Epithelial cell of esophagus (primary cell): ENCODE measurements at places on chromosomes 2 and 18.
A peak's percentile ranks its signal among the peaks of the same experiment; 100 is the strongest.

- no peak for DNase-seq
Observed at GRCh38 chr2:157899125-157899839, 23.2 kb upstream of the ACVR1 start.

- DNase-seq, result no peak
Observed at GRCh38 chr2:241788135-241788534, 11.5 kb downstream of the GAL3ST2 start.

DNA sequence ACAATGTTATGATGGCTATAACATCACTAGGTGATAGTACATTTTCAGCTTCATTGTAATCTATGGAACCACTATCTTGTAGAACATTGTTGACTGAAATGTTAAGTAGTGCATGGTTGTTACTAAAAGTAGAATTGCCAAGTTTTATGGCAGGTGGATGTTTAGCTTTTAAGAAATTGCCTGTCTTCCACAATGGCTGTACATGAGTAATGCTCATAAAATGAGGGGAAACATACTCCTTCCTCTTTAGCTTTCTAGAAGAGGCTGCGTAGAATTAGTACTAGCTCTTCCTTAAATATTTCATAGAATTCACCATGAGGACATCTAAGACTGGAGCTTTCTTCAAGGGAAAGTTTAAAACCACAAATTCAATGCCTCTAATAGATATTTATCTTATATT lies 161.0 kb downstream of the TPGS2 start:
- DNase-seq, result no peak

DNA sequence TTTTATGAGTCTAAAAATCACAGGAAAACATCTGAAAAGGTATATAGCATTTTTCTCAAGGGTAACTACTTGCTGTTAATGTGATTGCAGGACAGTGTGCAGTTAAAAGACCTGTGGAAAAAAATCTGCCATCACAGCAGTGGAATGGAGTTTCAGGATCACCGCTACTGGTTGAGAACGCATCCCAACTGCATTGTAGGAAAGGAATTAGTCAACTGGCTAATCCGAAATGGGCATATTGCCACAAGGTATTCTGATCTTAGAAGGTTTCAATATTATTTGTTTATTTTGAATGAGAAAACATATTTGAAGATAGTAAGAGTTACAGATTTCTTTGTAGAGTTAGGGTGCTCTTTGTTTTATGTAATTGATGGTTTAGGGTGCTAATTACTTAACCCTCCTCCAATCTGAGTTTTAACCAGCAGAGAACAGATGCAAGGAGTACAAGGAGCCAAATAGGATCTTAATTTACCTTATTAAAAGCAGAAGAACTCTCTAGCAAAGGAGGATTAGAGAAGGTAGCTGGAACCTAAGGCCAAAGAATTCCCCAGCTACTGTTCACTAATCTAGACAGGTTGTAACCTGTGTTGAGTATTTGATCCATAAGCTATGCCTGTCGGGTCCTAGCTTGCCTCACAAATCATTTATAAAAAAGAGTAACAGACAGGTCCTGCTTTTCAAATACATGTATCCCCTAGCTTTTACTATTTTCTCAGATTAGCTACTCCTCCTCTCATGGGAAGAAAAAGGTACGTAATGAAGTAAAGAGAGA lies 35.0 kb downstream of the PIKFYVE start:
- DNase-seq, result peak; percentile 87

DNA sequence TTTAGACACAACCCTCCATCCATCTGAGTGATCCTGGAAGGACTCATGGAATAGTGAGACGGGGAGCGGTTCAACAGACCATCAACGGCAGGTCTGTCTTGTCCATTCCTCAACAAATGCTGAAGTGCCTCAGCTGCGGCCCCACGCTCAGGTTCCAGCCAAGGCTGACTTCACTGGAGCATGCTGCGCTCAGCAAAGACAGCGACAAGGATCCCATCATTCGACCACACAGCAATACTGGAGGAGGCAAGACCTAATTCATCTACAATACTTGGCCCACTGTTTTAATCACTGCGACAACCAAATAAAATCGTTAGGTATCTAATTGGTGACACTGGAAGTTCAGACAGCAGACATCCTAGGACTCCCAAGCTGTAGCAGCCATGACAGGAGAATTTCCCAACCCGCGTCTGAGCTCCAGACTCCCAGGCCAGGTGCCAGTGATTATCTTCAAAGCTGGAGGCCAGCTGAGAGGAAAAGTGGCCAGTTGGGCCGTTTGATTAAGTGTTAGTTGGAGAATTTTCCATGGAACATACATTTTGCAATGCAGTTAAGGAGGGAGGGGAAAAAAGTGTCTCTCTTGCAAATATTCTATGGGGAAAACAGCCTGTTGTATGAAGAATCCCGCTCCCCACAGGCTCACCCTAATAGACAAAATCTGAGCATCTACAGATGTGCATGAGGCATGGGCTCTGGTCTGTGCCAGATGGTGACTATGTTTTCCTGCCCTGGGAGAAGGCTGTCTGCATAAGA lies 92.5 kb upstream of the SLC35G4 start:
- no peak for DNase-seq

DNA sequence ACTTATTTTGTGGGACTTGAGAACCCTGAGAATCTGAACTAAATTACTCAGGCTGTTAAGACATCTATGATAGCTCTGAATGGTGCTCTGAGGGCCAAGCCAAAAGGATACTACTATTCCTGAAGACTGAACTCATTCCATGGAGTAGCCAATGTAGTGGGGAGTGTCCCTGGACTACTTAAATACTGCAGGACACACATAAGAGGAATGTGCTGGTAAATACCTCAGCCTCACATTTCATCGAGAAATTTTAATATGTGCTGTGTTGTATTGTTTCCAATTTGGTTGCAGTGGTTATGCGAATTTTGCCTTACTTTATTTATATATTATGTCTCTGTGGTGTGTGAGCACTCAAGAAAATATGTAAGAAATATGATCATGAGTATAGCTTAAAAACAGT lies 264.4 kb upstream of the FIGN start:
- no peak for DNase-seq

- peak; percentile 55 for DNase-seq
Observed at GRCh38 chr18:44909191-44909719, 228.6 kb downstream of the SETBP1 start.

DNA sequence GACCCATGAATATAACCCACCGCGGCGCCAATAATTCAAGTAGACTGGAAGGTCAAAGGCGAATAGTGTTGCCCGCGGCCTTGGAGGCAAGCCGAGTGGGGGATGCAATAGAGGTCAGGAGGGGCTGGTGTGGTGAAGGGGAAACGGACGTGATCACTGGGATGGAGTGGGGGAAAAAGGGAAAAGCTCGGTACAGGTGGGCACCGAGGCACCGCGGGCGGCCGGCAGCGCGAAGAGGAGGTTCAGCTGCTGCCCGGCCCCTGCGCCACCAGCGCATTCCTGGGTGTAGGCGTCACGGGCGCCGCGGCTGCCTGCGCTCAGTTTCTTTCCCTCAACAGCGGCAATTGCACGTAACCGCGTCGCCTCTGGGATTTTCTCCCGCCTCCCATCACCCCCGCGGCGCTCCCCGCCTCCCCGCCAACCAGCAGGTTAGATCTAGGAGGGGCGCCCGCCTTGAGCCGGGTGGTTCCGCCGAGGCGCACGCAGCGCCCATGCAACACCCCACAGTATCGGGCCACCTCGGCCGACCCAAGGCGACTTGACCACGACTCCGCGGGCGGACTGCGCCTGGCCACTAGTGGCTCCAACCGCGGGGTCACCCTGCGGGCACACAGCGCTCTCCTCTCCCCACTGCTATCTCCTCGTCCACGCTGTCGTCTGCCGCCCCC lies 1.5 kb downstream of the RND3 start:
- DNase-seq, result peak; percentile 80

GRCh38 chr2:155905657-155906056 lies 426.9 kb downstream of the NR4A2 start:
- DNase-seq, result no peak

- no peak for DNase-seq
Observed at GRCh38 chr2:9299161-9300100, 92.8 kb downstream of the ASAP2 start.

DNA sequence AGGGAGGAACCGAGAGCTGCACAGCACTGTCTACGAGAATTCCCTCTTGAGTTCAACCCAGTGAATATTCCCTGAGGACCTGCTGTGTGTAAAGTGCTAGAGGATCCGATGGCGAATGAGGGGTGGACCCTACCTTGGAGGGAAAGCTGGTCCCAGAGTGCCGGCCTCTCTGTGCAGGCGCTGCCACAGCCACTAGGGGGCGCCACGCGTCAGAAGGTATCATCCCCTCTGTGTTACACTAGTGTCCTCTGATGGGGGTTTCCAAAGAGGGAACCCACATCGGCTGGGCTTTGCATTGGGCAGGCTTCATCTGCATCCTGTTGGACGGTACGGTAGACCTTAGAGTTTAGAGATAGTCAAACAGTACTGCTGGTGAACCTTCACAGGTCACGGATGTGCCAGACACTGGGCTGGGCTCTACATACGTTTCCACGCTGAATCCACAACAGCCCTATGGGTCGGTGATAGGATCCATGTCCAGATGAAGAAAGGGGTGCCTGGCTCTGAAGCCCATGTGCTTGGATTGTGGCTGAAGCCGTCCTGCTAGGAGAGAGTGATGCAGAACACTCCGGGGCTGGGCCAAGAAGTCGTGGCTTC lies 39.0 kb downstream of the COA5 start:
- DNase-seq, result peak; percentile 22

GRCh38 chr2:204061241-204061640 lies 124.7 kb downstream of the ICOS start:
- DNase-seq, result no peak

DNA sequence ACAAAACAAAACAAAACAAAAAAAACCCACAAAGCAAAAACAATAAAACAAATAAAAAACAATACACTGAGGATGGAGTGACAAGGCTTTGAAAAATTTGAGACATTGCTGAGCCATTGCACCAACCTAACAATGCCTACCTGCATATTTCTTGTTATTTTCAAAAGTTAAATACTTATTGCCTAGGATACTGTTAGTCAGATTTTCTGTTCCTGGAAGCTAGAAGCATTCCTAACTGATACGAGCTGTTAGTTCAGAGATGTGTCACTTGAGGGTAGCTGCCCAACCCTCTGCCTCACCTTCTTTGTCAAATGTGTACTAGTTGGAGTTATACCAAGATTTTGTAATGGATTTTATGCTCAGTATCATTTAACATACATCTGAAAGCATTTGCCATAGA lies 187.2 kb downstream of the TXNL1 start:
- DNase-seq, result peak; percentile 75

DNA sequence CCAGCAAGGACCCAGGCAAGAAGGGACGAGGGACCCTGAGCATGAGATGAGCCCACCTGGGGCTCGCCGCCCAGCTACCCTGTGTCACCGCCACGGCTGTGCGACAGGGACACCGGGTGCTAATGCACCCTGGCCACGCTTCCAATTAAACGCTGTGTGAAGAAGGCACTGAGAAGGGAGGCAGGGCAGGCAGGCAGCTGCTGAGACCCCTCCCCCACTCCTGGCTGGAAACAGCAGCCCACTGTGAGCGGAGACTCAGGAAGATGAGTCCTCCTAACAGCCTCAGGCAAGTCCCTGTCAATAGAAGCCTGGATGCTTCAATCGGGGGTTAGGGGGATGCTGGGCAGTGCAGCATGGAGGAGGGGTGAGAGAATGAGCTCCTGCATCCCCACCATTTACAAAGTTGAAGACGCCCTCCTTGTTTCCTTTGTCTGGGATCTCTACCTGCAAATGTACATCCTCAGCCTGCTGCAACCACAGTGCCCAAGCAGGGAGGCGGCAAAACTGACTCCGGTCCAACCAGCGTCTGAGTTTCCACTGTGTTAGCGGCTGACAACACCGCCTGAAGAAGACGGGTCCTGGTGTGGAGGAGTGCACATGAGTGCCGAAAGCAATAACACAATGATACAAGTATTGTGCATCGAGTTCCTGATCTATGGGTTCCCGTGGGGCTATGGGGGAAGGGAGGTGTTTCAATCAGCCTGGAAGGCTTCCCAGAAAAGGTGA lies 12.8 kb downstream of the TMEM163 start:
- DNase-seq, result no peak

DNA sequence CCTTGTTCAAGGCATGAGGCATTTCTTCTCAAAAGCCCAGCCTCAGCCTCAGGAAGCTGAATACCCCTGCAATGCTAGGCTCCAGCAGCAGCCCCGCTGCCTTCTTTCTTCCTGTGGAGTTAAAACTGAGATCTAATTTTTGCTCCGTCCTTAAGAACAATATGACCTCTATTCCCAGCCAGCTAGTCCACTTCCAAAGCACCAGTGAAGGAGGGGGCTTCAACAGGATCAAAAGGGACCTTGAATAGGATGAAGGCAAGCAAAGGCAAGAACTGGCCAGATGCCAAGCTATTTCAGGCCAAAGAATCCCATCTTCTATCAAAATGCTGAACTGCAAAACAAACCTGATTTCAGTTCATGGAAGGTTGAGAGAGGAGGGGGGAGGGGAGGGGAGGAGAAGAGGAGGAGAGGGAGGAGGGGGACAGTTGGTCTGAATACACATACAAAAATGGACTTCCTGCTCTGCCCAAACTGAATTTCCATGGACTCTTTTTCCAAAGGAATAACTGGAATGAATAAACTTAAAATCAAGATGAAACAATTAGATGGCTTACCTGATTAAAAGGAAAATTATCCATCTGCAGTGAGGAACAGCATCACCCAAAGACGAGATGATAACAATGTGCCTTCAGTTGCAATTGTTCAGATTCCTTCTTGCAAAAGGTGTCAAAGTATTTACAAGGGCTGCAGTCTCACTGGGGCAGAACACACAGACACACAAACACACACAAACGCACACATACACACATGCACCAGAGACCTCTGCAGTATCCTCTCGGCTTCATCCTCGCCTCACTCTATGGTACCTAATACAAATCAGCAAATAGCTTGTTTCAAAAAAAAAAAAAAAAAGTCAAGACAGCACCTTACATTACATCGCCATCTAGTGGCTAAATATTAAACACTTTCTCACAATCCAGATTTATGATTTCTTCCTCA lies at the start of gene SCN1A:
Gene SCN1A (minus strand): TSS at position 804 of the 939 bp plus-strand sequence. CDS start 54,399 bp downstream, outside the sequence.
- DNase-seq, result peak; percentile 51

- no peak for DNase-seq
Observed at GRCh38 chr2:68762665-68763064, 28.1 kb downstream of the ARHGAP25 start.

- DNase-seq, result no peak
Observed at GRCh38 chr2:233079953-233080835, 20.1 kb downstream of the INPP5D start.

DNA sequence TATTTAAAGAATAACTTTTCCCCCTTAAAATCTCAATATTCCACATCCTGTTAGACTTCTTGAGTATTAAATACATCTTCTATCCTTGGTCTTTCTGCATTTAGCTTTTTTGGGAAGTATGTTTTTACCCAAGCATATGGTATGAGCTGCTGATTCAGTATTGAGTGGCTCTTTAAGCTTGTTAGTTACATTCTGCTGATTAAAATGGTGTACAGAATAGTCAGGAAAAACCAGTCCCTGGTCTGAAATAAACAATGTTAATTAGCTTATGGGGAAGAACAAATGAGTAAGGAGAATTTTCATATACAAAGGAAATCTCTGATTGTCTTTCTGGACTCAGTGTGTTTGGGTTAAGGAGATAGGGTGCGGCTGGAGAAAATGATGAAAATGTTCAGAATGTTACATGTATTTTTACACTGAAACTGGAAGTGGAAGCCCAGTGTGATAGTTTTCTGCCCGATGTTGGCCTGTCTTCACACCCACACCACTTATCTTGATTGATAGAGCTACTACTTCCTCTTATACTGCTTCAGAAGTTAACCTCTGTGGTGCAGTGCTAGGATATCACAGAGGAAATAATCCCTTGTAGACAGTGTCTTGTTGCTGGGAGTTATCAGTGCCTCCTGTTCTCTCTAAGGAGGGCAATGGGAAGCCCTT lies 84.0 kb downstream of the MSH2 start:
- DNase-seq, result peak; percentile 42
